ENCODE measurements at places on chromosomes 3 and 15.

DNA sequence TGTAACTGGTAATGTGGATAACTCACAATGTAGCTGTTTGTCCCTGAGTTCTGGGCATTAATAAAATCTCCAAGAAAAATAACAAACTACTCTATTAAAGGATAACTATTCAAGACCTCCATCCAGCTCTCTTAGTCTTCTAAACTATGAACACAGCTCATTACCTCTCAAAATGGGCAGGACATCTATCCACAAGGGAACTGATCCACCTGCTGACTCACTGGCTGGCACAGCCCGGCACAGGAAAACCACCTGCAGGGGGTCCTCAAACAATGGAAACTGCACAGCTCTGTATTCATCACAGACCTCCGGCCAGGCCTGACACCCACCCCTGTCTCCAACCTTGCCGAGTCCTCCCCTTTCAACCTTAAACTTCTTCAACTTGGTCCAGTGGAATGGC is 255.4 kb downstream of the TJP1 start:
- no peak for DNase-seq

DNA sequence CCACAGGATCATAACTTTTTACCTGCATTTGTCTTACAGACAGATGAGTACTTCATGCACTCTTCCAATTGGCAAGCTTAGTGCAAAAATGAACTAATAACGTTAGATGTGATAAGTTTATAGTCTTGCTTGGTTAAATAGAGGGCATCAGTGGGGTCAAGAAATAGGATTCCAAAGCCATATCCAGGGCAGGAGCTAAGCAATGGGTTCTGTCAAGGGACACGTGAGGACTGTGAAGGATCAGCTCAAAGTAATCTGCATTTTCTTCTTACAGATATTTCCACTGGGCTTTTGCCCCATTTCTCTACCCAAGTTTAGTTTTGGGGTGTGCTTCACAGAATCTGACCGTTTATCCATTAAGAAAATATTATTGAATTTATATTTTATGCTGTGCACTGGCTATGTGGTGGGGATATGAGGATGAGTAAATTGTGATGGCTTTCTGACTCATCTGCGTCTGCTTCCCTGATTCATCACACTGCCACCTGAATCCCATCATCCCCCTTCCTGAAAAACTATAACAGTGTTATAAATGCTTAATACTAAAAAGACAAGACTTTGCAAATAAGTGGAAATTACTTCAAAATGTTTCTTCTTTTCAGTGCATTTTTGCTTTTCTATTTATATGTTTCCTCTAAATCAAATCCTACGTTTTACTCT is 17.5 kb downstream of the PPP2R3A start:
- no peak for DNase-seq

DNA sequence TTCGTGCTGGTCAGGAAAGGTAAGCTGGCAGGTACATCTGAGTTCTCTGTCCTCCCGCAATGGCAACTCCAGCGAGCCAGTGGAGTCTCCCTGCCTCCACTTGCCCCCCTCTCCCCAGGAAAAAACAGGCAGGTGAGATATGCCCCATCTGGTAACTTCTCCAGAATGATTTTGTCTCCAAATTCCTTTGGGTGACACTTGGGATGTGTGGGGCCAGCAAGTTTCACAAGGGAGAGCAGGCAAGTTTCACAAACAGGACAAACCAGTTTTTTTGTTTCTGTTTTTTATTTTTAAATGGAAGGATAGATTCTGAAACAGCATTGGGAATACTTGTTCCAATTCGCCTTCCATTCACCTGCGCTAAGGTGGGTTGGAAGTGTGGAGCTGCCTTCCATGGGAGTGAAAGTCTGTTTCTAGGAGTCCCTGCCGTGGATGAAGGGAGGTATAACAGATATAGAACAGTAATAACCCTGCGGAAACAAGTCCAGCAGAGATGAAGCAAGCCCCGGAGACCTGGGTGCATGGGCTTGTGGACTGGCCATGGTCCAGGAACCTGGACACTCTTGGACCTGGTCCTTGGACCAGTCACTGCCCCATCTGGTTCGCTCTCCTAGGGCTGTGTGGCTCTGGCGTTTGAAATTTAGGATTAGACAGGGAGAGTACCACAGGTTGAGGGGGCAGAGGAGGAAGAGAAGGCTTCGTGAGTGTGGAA is 22.9 kb upstream of the KIF23 start:
- DNase-seq = no peak

DNA sequence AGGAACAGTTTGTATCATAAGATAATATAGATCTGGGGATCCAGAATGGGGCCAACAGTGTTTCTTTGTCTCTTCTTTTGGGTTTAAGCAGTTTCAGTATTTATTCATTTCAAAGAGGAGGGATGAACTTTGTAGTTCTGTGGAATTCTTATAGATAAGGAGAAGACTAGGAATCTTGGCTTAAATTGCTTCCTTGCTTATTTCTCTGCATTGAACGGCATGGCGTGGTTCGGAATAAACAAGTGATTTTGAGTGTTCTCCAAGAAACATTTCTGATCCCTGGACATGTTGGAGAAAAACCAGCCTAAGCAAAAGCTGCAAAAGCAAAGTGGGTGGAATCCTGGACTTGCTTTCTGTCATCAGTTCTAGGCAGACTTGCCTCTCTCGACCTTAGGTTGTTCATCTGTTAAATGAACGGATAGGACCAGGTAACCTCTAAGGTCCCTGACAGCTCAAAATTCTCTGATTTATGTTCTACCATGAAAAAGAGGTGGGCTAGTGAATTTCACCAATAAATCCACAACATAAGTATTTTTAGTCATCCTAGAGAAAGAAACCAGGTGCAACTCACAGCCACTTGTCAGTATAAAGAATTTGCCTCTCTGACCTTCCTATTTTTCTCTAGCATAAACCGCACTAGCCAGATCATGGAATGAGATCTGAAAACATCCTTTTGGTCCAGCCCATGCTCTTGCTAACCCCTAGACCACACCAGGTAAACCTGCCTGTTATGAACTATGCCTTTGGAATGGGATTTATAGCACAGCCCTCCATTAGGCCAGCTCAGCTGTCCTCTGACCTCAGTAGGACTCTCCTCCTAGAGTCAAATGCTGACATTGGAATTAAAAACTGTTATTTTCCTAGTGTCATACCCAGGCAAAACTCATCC is 78.8 kb downstream of the CLDN11 start:
- DNase-seq = peak; percentile 40

- DNase-seq = no peak
Measured at GRCh38 chr15:52256930-52257733, 38.5 kb downstream of the MYO5C start.

- no peak for DNase-seq
Measured at GRCh38 chr3:101261506-101261905, 58.9 kb downstream of the IMPG2 start.

DNA sequence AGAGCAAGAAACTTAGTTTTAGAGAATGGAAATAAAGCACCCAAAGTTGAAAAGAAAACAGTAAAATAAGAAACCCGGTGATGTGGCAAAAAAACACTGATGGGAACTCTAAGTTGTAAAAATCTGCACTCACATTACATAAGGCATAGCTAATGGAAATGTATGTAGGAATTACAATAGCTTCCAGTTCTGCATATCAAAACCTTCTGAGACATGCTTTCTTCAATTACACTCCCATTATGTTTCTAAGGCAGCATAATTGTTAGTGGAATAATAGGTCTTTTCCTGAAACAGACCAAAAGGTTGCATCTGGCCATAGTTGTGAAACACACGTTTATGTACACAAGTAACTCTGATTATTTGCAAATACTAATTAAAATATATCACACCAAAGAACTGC is 41.4 kb downstream of the SLC30A4 start:
- DNase-seq = no peak

DNA sequence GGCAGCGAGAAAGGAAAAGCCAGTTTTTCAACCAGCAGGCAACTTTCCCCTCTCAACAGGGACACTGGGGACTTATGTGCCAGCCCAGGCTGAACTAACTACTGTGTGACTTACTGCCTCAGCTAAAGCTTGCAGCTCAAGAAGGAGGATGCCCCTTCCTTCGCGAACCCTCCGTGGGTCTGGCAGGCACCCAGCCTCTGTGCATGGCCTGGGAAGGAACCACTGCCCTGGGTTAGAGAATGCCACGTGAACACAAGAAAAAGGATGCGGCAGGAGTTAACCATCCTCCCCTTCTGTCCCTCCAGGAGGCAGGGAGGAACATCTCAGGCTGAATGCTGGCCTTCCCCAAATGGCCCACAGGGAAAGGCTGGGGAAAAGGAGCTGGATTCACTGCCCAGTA is 29.0 kb downstream of the CHDH start:
- no peak for DNase-seq

- no peak for DNase-seq
Measured at GRCh38 chr15:39219608-39220007, 361.3 kb upstream of the THBS1 start.

DNA sequence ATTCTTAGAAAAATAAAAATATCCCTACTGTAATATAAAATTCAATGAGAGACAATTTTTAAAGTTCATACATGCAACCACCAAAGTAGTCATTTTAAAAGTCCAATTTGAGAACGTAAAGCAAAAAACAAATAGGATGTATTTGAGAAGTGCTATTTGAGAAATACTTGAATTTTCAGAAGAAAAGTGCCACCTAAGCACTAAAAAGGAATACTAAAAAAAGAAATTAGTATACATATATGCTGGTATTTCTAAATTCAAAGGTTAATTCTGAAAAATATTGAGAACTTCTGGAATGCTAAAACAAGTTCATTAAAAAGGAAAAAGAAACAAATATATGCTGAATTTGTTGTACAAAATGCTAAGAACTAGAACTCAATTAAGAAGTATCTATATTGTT is 29.2 kb upstream of the ARRDC4 start:
- no peak for DNase-seq

DNA sequence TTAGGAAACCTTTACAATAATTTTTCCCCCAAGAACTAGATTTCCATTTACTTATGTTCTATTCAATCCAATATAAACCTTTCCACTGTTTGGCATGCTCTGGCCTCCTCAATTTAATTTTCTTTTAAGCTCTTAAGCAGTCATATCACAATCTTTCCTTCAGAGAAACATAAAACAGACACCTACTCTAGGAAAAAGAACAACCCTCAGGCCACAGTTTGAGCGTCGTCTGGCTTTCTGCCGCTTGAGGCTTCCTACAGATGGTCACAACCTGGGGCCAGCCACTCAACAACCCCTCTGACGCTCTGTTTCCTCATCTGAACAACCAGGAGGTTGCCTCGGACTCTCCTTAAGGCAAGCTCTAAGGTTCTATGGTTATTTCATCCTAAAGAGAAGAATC is 143.3 kb downstream of the ADAMTS17 start:
- no peak for DNase-seq

- no peak for DNase-seq
Measured at GRCh38 chr3:113685956-113686721, 10.3 kb downstream of the USF3 start.

GRCh38 chr3:147394884-147395225 is 11.5 kb downstream of the ZIC4 start:
- DNase-seq = no peak

DNA sequence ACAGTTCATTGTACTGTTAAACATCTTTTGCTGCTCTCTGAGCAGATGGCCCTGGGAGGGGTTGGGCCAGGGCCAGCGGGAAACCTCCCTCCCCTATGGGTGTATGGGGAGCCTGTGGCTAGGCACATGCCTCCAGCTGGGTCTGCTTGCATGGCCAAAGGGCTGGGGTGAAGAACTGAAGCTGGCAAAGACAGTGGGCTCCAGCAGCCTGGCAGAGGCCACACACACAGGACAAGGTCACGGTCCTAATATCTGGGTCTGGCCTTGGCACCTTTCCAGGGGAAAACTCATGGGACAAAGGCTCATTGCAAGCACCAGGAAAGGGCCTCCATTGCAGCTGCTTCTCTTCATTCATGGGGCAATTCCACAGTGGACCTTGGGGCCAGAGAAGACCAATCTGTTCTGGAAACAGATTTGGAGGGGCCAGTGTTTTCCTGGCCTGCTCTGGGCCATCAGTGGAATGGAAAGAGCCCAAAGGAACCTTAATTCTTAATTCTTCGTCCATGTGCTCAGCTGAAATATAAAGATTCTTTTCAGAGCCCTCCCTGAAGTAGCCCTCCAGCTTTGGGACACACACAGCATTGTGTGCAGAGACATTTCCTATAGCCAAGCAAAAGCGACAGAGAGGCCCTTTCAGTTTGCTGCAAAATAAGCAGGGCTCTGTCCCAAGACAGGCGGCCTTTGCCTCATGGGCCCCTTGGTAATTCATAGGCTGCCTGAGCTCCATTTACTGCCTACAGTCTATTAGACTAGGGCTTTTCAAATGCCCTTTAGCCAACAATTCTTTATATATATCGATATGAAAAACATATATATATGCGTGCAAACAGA is 11.3 kb upstream of the LIMD1 start:
- DNase-seq = no peak

DNA sequence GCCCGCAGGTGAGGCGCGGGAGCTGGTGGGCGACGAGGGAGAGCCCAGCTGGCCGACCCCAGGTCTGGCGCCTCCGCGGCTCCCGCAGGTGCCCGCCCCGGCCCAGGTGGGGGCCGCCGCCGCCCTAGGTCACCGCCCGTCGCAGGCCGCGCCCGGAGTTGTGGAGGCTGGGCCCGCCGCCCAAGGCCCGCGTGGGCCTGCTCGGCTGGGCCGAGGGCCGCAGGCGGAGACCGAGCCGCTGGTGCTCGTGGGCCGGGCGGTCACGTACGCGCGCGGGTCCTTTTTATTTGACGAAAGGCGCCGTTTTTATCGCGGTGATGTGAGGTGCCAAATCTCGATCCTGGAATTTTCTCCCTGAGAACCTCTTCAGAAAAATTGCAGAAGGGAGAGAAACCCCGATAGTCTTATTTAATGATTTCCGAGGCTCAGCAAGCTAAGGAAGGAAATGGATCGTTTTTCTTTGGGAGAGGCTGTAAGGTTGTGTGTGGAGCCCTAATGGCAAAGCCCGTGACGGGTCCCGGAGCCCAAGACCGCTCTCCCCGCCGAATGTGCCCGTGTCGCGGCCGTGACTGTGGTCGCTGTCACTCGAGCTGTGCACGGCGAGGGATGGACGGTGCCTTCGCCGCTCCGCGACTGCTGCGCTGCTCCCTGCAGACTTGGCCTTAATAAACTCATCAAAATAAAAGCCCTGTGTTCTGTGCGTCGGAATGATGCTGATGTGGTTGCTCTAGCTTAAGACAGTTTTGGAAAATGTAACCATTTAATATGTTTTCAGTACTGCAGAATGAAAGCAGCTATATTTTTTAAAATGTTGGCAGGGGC is 612 bp downstream of the APPL1 start:
- no peak for DNase-seq

DNA sequence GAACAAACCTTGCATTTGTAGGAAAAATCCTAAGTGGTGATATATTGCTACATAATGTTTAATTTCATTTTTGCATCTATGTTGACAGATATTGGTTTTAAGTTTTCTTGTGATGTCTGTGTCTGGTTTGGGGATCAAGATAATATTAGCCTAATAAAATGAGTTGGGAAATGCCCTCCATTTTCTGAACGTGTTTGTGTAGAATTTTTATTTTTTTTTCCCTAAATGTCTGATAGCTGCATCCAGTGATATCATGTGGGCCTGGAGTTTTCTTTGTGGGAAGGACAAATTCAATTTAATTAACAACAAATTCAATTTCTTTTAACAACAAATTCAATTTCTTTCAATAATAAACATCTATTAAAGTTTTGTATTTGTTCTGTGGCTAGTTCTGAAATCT is 35.1 kb downstream of the NEDD4 start:
- DNase-seq = no peak

GRCh38 chr3:149816311-149816710 is 3.3 kb downstream of the RNF13 start:
- no peak for DNase-seq

GRCh38 chr3:113275258-113275556 is 63.9 kb downstream of the BOC start:
- no peak for DNase-seq

Data from renal cortex interstitium (tissue), 15 donors.